Activated CD4-positive, alpha-beta T cell treated with anti-CD3 and anti-CD28 coated beads for 4 hours (primary cell): ENCODE measurements at places on chromosomes 3 and 15.

GRCh38 chr3:154969366-154969765 lies 110.8 kb upstream of the MME start:
- no peak for DNase-seq

DNA sequence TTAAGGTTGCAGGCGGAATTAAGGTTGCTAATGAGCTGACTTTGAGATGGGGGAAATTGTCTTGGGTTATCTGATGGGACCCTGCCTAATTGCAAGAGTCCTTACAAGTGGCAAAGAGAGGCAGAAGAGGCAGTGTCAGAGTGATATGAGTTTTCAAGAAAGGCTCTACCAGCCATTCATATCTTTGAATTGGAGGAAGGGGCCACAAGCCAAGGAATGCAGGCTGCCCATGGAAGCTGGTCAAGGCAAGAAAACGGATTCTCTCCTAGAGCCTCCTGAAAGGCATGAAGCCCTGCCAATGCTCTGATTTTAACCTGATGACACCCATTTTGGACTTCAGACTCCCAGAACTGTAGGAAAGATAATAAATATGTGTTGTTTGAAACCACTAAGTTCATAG lies 20.6 kb upstream of the SMAD6 start:
- DNase-seq = no peak

GRCh38 chr15:78000091-78000926 lies 77.2 kb downstream of the TBC1D2B start:
- DNase-seq = peak; percentile 78

- DNase-seq = no peak
Measured at GRCh38 chr3:178304758-178305467, 231.3 kb upstream of the KCNMB2 start.

GRCh38 chr15:38004218-38004861 lies 69.9 kb downstream of the TMCO5A start:
- DNase-seq = no peak

- no peak for DNase-seq
Measured at GRCh38 chr3:36201546-36201945, 178.8 kb upstream of the STAC start.

GRCh38 chr3:32045091-32045915 lies 61.1 kb upstream of the GPD1L start:
- DNase-seq = no peak

GRCh38 chr3:43885908-43886618 lies 195.3 kb downstream of the ABHD5 start:
- DNase-seq = no peak

- no peak for DNase-seq
Measured at GRCh38 chr3:169886671-169887070, 16.9 kb upstream of the LRRC31 start.

- DNase-seq = no peak
Measured at GRCh38 chr3:118760585-118761290, 273.9 kb downstream of the IGSF11 start.

DNA sequence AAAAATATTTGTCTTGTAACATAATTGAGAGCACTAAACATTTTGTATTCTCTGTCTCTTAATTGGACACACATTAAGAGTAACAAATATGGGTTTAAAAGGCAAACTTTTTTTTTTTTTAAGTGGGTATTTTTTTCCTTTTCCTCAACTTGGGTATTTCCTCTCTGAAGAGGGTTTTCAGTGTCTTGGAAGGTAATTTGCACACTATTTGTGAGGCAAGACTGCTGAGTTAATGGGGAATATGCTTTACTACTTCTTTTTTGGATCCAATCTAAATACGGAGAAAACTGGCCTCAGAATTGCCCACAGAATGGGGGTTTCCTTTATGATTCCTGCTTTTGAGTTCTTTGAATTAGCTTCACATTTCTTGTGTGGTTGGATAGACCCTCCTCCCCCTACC lies 105.2 kb downstream of the FNDC3B start:
- no peak for DNase-seq

DNA sequence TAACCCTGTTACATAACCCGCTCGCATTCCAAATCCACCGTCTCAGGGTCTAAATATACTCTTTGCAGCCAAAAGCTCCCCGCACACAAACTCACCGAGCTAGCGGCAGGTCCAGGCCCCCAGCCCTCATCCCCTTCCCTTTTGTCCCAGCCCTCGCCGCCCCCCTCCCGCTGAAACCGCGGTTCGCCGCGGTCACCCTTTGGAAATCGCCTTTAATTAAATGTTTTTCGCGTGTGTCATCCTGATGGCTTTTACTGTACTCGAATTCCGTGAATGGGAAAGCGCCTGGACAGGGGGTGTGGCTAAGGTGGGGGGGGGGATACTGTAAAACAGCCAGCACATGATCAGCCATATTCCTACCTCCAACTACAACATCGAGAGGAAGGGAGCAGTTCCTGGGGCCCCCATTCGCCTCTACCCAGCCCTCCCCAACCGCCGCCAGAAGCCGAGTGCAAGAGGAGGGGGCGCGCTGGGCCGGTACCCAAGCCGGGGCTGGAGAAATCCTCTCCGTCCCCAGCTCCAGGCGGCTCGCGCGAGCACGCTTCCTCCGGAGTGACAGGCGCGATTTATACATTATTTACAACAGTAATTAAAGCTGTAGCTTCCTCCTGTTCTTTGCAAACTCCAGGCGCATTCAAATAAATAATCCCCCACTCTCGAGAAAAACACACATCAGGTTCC lies 1.7 kb downstream of the RORA start:
- DNase-seq = no peak

GRCh38 chr3:35970793-35971192 lies 331.5 kb downstream of the ARPP21 start:
- DNase-seq = no peak

GRCh38 chr3:35894735-35895134 lies 255.4 kb downstream of the ARPP21 start:
- DNase-seq = no peak

DNA sequence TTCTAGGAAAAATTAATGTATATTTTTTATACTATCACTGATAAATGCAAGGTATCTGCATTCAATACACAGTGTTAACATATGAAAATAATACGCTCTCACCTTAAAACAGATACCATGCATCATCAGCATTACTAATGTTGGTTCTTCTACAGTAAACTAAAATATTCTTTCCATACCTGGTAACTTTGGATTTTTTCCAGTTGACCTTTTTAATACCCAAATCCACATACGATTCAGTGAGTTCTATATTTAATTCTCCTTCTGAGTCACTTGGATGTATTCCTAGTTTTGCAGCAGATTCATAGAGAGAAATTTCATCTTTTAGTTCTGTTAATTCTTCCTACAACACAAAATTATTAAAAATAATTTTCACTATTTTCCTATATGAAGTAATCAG lies 29.9 kb downstream of the CEP152 start:
- DNase-seq = no peak

DNA sequence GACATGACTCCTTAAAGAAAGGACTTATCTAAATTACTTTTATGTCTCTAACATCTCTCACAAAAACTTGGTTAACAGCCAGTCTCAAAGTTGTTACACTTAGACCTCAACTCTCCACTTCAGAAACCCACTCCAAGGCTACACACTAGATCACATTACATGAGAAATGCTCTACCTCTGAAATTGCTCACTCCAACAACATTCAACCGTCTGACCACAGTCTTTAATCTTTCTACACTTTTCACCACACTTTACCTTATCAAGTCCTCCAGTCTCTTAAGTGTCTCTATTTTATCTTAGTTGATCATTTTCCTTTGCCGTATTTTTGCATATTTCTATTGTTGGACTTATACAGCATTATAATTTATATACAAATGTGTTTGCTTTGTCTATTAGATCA lies 5.8 kb downstream of the SLC12A6 start:
- DNase-seq = no peak

- DNase-seq = no peak
Measured at GRCh38 chr15:69070396-69070795, 55.9 kb downstream of the NOX5 start.

DNA sequence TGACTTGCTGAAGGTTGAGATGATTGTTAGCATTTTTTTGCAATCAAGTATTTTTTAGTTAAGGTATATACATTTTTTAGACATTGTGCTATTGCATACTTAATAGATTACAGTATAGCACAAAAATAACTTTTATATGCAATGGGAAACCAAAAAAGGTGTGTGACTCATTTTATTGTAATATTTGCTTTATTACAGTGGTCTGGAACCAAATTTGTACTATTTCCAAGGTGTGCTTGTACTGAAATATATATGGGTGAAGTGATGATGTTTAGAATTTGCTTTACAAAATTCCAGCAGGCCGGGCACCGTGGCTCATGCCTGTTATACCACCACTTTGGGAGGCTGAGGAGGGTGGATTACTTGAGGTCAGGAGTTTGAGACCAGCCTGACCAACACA lies 29.1 kb upstream of the TBC1D23 start:
- no peak for DNase-seq
